ENCODE measurements at places on chromosomes 12 and 14. TPM values are rescaled to one million over a fixed set of nuclear protein-coding genes. Genes with fewer than 3 reads are reported as not detected.

- DNase-seq, result no peak
Measured at GRCh38 chr14:71472356-71473340, 459.6 kb upstream of the RGS6 start.

DNA sequence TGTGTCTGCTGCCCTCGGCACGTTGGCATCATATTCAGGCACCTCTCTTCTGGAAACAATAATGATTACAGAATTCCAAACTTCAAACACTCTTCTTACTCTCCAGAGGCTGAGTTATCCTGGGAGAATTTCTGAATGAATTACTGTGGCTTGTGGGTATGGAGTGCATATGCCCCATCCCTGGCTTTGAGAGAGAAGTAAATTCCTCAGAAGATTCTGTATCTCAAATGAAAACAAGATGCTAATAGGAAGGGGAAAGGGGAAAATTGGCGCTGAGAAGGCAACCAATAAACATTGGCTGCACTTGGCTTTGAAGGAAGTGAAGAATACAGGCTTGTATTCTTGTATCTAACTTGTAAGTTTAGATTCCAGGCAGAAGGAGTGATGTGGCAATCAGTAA is 132.0 kb upstream of the NOVA1 start:
- DNase-seq, result no peak

DNA sequence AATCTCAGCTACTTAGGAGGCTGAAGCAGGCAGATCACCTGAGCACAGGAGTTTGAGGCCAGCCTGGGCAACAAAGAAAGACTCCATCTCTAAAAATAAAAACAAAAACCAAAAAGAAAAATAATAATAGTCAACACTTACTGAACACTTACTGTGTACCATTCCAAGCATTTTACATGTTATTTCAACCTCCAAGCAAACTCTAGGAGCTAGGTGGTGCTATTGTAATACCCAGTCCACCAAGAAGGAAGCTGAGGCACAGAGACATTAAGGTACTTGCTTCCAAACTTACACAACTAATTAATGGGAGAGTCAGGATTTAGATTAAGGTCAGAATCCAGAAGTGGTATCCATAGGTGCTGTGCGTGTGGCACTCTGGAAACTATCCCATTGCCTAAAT is 13.7 kb upstream of the OR6J1 start:
- DNase-seq, result peak; percentile 19

DNA sequence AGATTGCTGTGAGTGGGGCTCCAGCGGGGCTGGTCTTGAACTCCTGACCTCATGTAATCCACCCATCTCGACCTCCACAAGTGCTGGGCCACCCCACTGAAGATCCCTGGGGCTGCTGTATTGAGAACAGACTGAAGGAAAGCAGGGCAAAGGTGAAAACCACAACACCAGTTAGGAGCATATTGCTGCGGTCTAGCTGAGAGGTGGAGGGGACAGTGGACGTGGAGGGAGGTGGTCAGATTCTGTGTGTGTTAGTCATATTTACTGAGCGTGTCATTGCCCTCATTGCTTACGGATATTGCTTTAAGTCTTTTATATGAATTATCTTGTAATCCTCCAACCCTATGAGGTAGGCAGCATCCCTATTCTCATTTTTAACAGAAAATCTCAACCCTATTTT is 69.0 kb upstream of the OVCH1 start:
- DNase-seq, result no peak

DNA sequence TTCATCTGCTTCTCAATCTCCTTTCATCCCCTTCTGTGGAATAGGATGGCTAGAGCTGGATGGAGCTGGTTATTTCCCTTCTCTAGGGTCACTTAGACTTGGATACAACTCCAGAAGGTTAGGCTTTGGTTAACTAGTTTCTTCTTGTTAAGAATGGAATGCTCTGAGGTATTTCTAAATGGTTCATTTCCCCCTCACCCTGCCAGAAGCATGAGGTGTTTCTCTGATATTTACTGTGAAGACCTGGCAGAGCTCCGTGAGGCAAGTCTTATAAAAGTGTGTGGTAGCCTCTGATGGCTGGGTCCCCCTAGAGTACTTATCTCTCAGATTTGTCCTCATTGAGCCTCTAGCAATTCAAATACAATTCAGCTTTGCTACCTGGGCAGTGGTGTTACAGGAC is 207.9 kb downstream of the SLC16A7 start:
- DNase-seq, result no peak

The CLEC9A gene
- total RNA-seq, result not detected

The PDZRN4 gene
- not detected for total RNA-seq
